ENCODE measurements at places on chromosomes 11 and 22.

- DNase-seq: no peak
Measured at GRCh38 chr11:61774411-61774810, 18.0 kb downstream of the TMEM258 start.

GRCh38 chr11:2200536-2200935 lies 28.9 kb upstream of the TH start:
- no peak for DNase-seq

DNA sequence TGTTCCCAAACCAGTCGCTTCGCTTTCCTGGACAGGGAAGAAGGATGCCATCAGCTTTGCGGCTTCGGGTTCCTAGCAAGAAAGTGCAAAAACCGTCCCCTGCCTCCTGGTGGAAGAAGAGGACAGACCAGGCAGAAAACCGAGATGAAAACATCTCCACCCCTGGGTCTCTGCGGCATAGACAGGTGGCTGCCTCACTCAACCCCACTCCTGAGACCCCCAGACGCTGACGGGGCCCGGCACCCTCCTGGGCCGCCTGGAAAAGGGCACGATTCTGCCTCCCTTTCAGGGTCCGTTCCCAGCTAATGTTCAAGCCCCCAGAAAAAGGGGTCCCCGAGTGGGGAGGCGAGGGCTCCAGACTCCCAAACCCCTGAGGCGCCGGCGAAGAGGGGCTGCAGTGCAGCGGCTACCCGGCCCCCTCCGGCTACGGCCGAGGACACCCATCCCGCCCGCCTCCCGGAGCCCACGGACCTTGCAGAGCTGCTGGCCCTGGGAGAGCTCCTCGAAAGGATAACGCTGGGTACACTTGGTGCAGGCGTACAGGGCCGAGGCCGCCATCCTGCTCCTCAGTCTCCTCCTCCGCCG lies 569 bp downstream of the FAM76B start:
- no peak for DNase-seq

DNA sequence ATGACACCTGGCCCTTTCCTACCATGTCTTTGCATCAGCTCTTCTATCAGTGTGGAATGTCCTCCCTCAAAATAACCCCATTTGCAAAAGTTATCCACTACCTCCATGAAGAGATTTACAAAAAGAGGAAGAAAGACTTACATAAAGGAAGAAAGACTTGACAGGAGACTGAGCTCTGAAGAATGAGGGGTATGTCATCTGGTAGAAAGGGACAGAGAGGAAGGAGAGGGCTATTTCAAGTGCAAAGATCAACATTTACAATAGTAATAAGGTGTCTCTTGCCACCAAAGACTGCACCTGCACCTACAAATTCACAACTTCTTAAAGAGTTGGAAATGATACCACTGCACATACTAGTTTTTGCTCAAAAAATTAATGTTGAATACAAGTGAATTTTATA lies 18.2 kb downstream of the PAK1 start:
- DNase-seq: no peak

GRCh38 chr22:44462246-44463010 lies 35.6 kb downstream of the RTL6 start:
- DNase-seq: no peak

GRCh38 chr11:24437123-24437522 lies 59.7 kb upstream of the LUZP2 start:
- no peak for DNase-seq

GRCh38 chr11:88358040-88358431 lies 20.5 kb upstream of the CTSC start:
- no peak for DNase-seq

GRCh38 chr11:78419327-78419726 lies 1.7 kb upstream of the GAB2 start:
- DNase-seq: no peak

GRCh38 chr22:38110863-38111852 lies 674 bp upstream of the BAIAP2L2 start:
- DNase-seq: no peak

DNA sequence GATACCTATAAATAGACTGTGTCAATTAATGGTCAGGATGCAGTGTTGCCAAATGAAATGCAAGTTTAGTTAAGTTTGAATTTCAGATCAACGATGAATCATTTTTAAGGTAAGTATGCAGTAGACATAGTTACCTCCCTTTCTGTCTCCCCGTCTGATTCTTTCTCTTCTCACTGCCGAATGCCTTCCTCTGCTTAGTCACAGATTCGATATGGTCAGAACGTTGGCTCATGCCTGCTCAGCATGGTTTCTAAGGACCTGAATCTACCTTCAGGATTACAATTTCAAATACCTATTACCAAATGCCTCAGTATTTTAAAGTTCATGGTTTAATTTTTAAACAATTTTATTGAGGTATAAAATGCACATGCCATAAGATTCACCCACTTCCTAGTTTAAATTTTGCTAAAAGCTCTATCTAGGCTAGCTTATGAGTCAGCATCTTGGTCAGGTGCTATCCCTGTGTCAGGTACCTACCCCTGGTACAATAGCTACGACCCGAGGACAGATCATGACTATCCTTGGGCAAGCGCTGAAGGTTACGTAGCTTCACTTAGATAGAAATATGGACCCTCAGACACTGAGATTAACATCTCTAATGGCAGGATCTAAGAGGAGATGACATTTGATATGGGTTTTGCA lies 78.2 kb upstream of the SPON1 start:
- DNase-seq: no peak

- no peak for DNase-seq
Measured at GRCh38 chr11:119673759-119674336, 55.2 kb downstream of the NECTIN1 start.

DNA sequence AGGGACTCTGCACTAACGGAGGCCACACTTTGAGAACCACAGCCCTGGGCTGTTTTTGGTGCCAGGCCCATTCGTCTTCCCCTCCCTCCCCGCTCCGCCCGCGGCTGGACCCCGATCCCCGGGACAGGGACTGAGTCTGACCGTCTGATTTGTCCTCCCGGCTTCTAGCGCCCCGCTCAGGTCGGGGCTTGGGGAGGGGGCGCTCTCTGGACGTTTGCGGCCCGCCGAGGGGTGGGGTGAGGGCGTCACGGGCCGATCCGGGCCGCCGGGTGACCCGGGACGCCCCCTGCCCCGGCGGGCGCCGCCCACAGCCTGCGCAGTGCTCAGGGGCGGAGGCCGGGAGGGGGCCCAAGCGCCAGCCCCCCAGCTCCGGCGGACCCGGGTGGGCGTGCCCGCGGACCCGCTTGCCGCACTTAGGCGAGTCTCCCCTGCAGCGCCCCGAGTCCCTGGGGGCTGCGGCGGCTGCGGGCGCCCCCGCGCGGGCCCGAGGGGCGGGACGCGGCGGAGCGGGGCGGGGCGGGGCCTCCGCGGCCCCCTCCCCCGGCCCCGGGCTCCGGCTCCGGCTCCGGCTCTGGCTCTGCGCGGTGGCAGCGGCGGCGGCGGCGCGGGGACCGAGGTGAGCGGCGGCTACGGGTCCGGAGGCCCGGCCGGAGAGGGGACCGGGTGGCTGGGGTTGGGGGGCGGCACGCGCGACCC lies 33.7 kb upstream of the PRR5 start:
- no peak for DNase-seq

All from NCI-H774 (cell line).